ENCODE measurements at places on chromosomes 2 and 18.

GRCh38 chr2:156505696-156506095, 69.5 kb downstream of the GPD2 start:
- no peak for DNase-seq

- peak; percentile 24 for DNase-seq
Observed at GRCh38 chr18:47953471-47953931, 23.0 kb upstream of the SMAD2 start.

GRCh38 chr2:164777847-164778461, 63.7 kb downstream of the COBLL1 start:
- DNase-seq = no peak

DNA sequence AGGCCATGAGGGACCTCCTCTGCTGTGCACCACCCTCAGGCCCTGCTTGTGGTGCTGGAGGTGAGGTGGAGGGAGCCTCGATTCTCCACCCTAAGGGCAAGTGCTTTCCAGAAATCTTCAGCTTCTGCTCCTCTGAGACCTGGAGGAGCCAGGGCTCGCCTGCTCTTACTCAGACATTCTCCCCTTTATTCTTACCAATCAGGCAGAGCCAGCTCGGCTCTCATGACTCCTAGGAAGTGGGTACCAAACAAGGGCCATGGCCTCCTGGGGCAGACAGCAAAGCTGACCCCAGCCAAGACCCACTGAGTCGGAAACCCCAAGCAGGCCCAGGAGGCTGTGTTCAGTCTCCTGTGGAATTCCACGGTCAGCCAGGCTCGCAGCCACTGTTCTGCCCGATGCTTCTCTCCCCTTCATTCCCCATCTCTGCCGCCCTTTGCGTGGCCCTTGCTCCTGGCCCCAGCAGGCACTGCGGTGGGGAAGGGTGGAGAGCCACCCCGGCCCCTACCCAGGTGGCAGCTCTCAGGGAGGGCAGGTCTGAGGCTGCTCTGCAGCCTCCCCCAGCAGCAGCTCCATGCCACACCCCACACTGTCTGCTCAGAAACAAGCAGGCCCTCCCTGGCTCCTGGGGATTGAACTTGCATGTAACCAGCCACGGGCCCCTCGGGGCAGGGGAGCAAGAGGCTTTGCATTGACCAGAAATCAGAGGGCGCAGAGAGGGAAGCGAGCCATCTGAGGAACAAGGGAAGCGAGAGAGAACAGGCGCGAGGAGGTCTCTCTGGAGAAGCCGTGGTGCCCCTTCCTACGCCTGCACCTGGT, 24.0 kb downstream of the HS1BP3 start:
- no peak for DNase-seq

GRCh38 chr2:246489-247144, 17.2 kb downstream of the SH3YL1 start:
- DNase-seq = peak; percentile 57

GRCh38 chr2:39948016-39948719, 169.1 kb upstream of the THUMPD2 start:
- no peak for DNase-seq

Measured in CD4-positive, alpha-beta T cell treated with Interleukin-15 for 4 hours (primary cell).